ENCODE measurements at places on chromosomes 1 and 21.

DNA sequence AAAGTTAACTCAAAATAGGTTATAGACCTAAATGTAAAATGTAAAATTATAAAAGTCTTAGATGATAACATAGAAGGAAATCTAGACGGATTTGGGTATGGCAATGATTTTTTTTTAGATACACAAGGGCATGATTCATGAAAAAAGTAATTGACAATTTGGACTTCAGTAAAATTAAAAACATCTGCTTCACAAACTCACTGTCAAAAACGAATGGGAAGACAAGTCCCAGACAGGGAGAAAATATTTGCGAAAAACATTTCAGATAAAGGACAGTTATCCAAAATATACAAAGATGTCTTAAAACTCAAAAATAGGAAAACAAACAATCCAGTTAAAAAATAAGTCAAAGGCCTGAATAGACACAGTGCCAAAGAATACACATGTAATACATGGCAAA lies 9.7 kb upstream of the PTGS2 start:
- no peak for DNase-seq

GRCh38 chr1:14851760-14852159 lies 253.3 kb downstream of the KAZN start:
- no peak for DNase-seq

- DNase-seq: peak; percentile 67
Observed at GRCh38 chr1:43147625-43148327, 24.3 kb downstream of the EBNA1BP2 start.

- DNase-seq: no peak
Observed at GRCh38 chr1:210586771-210587170, 258.1 kb downstream of the HHAT start.

DNA sequence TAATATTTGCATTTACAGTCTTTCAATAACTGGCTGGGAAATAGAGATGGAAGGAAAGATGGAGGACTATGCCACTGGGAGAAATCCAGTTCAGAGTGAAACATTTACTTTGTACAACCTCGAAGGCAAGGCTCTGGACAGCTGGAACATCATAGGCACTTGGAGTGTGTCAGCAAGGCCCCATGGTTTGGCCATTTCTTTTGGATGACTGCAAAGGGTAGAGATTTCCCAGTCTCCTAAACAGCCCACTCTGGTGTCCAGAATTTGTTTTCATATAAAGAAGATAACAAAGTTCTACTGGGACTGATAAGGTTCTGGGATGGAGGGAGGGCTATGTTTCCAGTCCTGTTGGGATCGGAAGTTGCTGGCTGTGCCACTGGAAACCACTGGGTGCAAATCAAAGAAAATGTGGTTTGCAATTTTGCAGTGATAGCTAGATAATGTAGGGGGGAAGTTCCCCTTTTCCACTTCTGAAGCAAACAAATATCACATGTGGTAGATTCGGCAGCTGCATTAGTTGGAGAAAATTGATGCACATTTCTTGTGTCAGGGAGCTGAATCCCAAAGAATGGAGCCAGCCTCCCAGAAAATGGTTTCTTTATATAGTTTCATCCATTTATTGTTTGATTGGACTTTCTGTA lies 16.2 kb downstream of the KCND3 start:
- no peak for DNase-seq

GRCh38 chr21:42973309-42973990 lies 912 bp upstream of the PKNOX1 start:
- no peak for DNase-seq

DNA sequence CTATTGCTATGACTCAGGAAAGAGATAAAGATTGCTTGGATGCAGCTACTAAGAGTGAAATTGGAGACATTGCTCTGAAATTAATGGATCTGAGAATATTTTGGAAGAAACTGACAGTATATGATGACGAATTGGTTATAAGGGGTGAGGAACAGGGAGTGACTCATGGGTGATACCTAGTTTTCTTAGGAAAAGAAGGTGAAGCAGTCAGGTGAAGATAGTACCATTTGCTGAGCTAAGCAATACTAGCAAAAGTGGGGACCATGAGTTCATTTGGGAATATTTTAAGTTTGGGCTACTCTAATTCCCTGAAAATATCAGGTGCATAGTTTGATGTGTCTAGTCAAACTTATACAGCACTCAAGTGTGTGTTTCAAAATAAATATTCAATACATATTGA lies 260.1 kb upstream of the NFIA start:
- no peak for DNase-seq

- no peak for DNase-seq
Observed at GRCh38 chr1:56931211-56931610, 34.6 kb downstream of the C8B start.

- DNase-seq: no peak
Observed at GRCh38 chr1:25560001-25560400, 16.6 kb downstream of the LDLRAP1 start.

DNA sequence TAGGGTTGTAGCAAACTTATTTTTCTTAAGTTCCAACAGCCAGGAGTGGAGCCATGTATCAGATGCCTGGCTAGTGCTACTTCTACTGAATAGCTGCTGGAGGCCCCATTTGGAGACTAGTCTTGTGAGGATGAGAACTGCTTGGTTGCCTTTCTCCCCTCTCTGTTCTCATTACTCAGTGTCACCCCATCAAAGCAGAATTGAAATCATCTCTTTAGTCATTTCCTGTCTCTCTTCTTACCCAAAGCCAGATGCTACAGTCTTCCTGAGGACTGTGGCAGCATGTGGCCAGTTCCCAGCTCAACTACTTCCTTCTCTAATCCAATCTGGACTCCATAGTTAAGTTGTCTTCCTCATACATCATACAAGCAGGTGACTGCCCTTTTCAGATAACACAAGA lies 197.5 kb downstream of the BRINP2 start:
- DNase-seq: no peak

GRCh38 chr1:3762151-3762872 lies 10.1 kb downstream of the CCDC27 start:
- no peak for DNase-seq

GRCh38 chr1:119388450-119388849 lies 19.9 kb downstream of the HAO2 start:
- no peak for DNase-seq

GRCh38 chr1:3380469-3380868 lies 74.0 kb upstream of the ARHGEF16 start:
- no peak for DNase-seq

- no peak for DNase-seq
Observed at GRCh38 chr1:13585612-13585991, 2.0 kb downstream of the PDPN start.

DNA sequence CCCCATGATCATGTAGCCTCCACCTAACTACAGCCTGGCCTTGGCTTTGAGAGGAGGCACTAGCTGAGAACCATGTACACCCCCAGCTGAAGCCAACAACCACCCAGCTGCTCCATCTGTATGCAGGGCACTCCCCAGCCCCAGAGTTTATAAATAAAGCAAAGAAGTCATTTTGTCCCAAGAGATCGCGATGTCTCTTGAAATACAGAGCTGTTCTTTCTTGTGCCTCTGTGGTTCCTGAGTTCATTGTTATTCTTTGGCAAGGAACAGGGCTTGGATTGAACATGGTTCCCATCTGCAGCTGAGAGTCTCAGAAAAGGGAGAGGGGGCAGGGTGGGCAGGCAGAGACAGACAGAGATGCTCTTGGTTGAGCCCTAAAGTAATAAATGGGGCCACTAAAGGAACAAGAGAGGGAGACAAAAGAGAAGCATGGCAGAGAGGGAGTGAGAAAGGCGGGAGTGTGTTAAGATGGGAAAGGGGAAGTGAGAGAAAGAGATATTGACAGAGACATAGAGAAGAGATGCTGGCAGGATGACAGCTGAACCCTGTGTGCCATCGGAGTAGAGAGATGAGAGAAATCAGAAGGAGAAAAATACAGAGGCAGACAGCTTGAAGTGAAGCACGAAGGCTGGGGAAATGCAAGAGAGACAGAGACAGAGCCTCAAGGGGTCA lies 63.3 kb downstream of the TNR start:
- DNase-seq: no peak

GRCh38 chr1:241331328-241332036 lies 25.5 kb downstream of the RGS7 start:
- DNase-seq: no peak

DNA sequence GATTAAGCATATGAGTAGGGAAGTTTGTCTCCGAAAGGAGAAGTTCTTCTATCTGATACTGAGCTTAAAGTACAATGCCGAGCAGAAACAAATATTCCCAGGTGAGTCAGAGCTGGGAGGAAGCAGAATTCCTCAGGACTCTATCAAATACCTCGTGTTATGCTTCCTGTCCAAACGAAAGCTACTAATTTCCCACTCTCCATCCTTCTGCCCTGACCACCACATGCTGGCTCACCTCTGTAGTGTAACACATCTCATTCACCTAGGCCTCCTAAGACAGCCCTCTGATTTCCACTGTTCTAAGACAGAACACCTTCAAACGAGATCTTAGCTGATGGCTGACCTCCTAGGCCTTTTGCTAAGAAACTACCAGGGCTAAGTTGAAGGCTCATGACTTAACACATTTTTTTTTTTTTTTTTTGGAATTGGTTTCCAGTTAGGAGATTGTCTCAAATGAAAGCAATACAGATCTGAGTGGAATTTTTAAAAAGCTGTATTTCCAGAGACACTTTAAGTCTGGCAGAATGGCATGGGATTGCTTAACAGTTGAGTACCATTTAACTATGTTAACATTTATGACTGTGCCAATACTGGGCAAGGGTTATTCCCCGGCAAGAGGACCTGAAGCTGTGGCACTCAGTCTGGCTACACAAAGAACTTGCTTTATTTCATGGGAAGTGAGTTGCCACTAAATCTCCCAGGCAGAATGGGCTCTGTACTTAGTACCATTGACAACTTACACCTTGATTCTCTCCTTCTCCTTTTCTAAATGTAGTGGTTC lies 583.4 kb downstream of the DPYD start:
- no peak for DNase-seq

DNA sequence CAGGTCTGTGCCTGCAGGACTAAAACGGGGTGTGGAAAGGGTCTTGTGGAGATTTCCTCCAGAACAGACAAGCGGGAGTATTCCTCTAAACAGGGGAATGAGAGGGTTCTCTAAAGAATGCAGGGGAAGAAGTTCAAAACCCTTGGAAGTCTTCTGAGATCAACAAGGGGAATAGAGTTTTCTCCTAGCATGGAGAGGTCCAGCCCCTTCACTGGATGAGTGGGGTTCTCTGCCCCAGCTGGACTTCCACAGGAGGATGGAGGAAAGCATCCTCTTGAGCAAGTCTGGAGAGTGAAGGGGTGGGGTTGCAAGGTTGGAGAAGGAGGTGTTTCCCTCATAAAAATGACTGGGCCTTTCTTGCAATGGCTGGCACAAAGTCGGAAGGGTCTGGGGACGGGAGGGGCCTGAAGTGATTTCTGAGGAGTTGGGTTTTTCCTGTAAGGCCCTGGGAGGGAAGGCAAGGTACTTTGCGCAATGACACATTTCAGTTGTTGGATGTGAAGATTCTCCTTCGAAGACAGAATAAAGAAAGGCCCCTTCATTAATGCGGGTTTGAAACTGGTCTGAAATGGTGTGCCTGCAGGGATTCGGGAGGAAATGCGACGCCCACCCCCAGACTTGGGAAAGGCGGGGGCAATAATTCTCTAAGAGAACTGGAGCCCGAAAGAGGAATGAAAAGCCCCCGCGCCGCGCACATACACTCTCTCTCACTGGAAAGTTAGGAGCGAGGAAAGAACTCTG lies 884 bp downstream of the SPATA6 start:
- no peak for DNase-seq

- DNase-seq: no peak
Observed at GRCh38 chr21:42496839-42497202, 797 bp upstream of the RSPH1 start.

DNA sequence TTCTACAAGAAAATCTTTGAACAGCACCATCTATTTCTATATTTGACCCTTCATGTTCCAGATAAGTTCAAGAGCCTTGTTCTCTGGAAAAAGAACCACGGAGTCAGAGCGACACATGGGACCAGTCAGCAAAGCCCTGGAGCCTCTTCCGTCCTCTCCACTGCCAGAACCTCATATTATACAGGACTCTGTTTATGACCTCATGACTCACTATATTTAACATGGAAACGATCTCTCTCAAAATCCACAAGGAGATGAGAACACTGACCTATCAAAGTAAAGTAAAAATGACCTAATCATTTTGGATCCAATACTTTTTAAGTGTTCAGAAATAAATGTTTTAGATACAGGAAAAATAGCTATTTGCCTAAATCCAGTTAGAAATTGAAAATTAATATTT lies 124.6 kb upstream of the KRTAP19-8 start:
- no peak for DNase-seq

GRCh38 chr1:62429581-62429980 lies 7.3 kb upstream of the USP1 start:
- DNase-seq: no peak

DNA sequence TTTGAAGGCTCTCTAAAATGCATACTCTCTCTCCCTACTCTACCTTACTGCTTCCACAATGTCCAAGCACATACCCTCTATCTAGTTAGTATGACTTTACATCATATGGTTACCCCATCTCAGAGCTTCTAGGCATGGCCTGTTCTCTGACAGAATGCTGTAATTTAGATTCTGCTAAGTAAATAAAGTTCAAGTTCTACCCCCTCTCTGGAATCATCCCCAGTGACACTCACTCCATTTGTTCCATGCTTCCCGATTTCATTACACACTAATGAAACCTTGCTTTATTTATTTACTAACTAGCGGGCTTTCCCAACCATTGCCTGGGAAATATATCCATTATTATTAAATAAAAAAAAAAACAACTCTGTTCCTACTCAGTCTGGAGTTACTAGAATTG lies 7.3 kb downstream of the CRYZL1 start:
- no peak for DNase-seq

- no peak for DNase-seq
Observed at GRCh38 chr1:150545486-150546032, 3.6 kb upstream of the ADAMTSL4 start.

DNA sequence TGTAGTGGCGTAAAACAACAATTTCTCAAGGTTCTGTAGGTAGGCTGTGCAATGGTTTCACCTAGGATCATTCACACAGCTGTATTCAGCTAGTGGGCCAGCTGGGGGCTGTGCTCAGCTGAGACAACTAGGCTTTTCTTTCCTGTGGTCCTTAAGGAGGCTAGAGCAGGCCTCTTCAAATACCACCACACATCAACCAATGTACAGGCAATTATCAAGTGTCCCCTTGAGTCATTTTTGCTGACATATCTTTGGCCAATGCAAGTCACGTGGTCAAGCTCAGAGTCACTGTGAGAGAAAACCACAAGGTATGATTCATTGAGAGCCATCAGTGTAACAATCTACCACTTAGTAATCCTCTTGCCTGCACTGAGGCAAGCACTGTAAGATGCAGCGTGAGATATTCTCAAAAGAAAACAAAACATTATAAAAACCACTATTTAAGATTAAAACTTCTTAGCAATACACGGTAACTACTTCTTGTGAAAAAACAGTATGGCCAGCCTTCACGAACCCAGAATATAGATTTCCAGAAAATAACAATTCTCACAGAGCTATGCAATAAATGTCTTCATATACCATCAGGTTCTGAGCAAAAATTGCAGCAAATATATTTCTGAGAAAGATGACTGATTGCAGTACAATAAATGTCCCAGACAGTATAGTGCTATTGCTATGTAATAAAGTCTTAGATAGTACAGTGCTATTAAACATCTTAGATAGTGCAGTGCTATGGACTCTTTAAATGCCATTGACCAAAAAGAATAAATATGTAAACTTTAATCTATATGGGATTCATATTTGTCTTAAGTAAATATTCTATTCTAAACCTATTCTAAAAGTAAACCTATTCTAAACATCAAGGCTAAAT lies 55.3 kb downstream of the NME7 start:
- DNase-seq: peak; percentile 85

All from HS-27A (cell line).